ENCODE measurements at places on chromosomes 16 and 17. TPM values are rescaled to one million over a fixed set of nuclear protein-coding genes. Genes with fewer than 3 reads are reported as not detected.

- no peak for DNase-seq
- no peak overlapping the region for H3K4me3 ChIP-seq
- H3K36me3 ChIP-seq = peaks cover 2% of the 10 kb centered on the region
- H3K4me1 ChIP-seq = peaks cover 14% of the 10 kb centered on the region
Observed at GRCh38 chr16:86387468-86388440, 122.6 kb upstream of the FOXF1 start.

DNA sequence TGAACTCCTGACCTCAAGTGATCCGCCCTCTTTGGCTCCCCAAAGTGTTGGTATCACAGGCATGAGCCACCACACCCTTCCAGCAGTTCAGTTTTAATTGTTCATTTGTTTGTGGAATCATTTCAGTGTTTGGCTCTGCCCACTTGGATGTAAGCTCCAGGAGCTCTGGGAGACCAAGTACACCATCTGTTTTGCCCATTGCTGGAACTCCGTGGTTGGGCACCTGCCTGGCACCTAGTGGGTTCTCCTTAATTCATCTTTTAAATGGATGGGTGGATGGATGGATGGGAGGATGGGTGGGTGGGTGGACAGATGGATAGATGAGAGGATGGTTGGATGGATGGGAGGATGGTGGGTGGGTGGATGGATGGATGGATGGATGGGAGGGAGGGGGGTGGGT lies 953 bp upstream of the NECAB2 start:
- H3K36me3 ChIP-seq = no peaks in the 10 kb centered on the region
- no peak for DNase-seq
- no peak overlapping the region for H3K27ac ChIP-seq
- peak overlapping the region; percentile 24 for H3K4me3 ChIP-seq

GRCh38 chr17:17152385-17152784 lies 53.7 kb downstream of the PLD6 start:
- H3K36me3 ChIP-seq = peaks cover 40% of the 10 kb centered on the region
- no peak overlapping the region for H3K27ac ChIP-seq
- H3K27me3 ChIP-seq = no peaks in the 10 kb centered on the region
- no peaks in the 10 kb centered on the region for H3K4me1 ChIP-seq

DNA sequence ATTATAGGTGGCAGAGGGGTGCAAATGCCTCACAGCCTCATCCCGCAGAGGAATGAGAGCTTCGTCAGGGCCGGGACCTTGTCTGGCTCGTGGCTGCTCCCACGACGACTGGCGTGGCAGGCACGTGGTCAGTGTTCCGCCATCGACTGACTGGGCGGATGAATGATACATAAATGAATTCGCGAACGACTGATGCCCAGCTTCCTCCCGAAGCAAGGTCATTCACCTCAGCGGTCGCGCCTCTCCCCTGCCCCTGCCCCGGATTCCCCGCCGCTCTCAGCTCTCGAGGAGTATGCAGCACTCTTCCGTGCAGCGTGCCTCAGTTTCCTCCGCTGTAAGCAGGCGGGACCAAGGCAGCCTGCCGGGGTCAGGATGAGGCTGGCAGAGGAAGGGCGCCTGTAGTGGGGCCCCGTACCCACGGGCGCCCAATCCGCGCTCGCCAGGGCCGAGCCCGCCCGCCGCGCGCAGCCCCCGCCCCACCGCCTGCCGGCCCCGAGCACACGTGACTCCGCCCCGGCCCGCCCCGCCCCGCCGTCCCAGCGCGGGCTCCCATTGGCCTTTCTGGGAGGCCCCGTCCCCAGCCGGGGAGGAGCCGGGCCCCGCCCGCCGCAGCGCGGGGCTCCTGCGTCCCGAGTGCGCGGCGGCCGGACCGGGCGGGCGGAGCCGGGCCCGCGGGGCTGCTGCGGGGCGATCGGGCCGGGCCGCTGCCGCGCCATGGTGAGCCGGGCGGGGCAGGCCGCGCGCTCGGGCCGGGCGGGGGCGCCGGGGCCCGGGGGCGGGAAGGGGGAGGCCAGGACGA lies at the start of gene SNN:
Gene SNN, plus strand, starts transcription at position 632 of the 799 bp plus-strand sequence. CDS start 7,605 bp downstream, outside the sequence.
- H3K4me3 ChIP-seq = peak within 1 kb of the TSS; percentile 72
- H3K36me3 ChIP-seq = no peaks in the 10 kb centered on the region
- H3K4me1 ChIP-seq = peaks cover 23% of the 10 kb centered on the region
- DNase-seq = peak; percentile 87
- H3K27me3 ChIP-seq = no peaks in the 10 kb centered on the region
- H3K27ac ChIP-seq = no peak within 1 kb of the TSS

- peaks cover 8% of the 10 kb centered on the region for H3K4me1 ChIP-seq
- no peak for DNase-seq
- peaks cover 45% of the 10 kb centered on the region for H3K36me3 ChIP-seq
- H3K27me3 ChIP-seq = no peaks in the 10 kb centered on the region
- H3K4me3 ChIP-seq = no peak overlapping the region
Observed at GRCh38 chr17:64073771-64074703, 53.6 kb upstream of the ICAM2 start.

DNA sequence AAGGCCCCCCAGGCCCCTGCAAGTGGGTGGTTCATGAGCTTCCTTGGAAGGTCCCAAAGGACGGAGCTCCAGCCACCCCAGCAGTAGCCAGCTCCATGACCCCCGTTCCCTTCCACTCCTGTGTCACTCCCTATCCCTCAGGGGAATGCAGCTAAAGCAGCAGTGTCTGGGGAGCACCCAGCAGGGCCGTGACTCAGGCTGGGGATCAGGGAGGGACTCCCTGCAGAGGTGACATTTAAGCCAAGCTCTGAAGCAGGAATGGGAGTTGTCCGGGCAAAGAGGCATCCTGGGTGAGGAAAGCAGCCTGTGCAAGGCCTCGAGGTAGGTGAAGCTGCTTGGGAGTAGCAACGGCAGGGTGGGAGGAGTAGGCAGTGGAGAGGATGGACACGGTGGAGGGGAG lies 11.1 kb upstream of the NPTX1 start:
- H3K27me3 ChIP-seq = peaks cover 68% of the 10 kb centered on the region
- DNase-seq = no peak
- no peaks in the 10 kb centered on the region for H3K4me1 ChIP-seq
- H3K4me3 ChIP-seq = no peak overlapping the region
- no peak overlapping the region for H3K27ac ChIP-seq

The ITGB3 gene
- 1.5 TPM for total RNA-seq

The ABCC11 gene
- total RNA-seq = 0.47 TPM

The OR1G1 gene
- not detected for total RNA-seq

Measured in mesothelial cell of epicardium (in vitro differentiated cells).